Activated CD8-positive, alpha-beta memory T cell treated with anti-CD3 and anti-CD28 coated beads for 4 hours (primary cell): ENCODE measurements at places on chromosomes 7 and 10.

GRCh38 chr10:132722394-132723329 lies 63.3 kb downstream of the NKX6-2 start:
- DNase-seq, result no peak

DNA sequence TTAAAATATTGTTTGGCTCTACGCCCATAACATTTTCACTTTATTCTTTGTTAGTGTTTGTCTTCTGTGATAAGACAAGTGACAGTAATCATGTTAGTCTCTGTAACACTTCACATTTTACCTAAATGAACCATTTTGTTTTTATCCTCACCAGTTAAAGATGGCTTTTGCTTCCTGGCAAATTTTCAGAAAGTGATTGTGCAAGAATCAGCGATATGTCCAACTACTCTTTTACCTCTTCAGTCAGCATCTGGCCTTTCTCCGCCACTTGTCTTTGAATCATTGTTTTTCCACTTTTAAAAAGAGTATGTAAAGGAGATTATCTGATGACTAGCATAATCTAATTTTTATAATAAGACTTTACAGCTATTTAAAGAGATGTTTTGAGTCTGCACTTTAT lies 3.5 kb downstream of the DGKB start:
- no peak for DNase-seq

GRCh38 chr7:122311050-122311700 lies 6.6 kb upstream of the FEZF1 start:
- DNase-seq, result no peak

- DNase-seq, result no peak
Observed at GRCh38 chr7:134302120-134302519, 14.6 kb downstream of the SLC35B4 start.

DNA sequence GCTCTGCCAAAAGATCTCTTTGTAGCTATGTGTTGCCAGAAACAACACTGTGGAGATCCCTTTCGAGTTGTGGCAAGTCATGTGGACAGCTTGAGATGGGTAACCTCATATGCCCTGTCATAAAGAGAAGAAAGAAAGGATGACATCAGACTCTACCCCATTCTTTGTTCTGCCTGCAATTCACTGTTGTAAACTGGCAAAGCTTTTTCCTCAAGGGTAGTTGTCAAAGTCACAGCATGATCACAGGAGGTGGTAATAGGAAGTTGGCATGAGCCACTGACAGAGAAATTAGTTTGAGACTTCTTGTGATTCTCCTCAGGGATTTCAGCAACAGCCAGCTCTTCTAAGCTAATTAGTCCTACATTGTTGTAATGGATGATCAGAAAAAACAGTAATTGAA lies 19.4 kb upstream of the MINDY3 start:
- DNase-seq, result no peak

DNA sequence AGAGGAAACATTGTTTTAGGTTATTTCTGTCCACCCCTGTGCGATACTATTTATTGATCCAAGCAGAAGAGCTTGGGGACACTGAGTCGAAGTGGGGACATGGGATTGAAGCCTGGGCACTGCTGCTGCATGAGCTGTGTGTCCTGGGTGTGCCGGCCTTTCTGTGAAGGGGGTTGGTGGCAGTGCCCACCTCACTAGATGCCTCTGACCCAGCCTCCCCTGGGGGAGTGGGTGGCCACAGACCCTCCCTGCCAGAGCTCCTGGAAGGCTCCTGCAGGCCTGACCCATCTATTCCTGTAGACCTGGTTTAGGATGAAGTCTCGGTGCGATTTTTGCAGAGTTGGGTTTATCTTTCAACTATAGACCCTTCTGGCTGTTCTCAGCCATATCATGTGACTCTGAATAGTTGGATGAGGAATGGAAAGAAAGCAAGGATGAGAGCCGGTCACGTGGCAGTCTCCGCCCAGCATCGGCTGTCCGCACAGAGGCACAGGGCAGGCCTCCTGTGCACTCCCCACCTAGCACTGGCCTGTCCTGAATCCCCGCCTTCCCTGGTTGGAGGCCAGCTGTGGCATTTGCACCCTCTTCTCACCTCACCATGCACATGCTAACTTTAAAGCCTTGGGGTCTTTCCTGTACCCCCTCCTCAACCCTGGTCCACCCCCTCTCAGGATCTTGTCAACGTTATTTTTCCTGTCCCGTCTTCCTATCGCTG lies 17.6 kb upstream of the SH2D4B start:
- no peak for DNase-seq

DNA sequence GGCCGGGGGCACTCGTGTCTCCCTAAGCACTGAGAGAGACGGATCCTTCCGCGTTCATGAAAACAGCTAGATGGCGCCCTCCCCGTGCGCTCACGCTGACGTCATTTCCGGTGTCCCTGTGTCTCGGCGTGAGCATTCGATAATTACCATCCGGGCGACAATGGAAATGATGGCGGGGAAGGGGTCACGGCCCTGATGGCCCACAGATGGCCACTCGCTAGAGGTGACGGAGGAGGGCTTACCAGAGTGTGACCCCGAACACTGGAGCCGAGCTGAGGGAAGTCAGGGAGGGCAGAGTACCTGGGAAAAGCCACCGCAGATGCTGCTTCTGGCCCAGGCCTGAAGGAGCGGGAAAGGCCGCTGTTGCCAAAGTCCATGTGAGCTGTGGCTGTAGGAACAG lies 222.9 kb downstream of the TCERG1L start:
- no peak for DNase-seq

- DNase-seq, result no peak
Observed at GRCh38 chr7:55109404-55110167, 90.8 kb downstream of the EGFR start.

- no peak for DNase-seq
Observed at GRCh38 chr10:101570428-101571270, 17.4 kb downstream of the POLL start.

GRCh38 chr10:103751667-103752290 lies 103.6 kb downstream of the SH3PXD2A start:
- DNase-seq, result no peak

GRCh38 chr7:12161146-12161545 lies 49.9 kb upstream of the TMEM106B start:
- DNase-seq, result no peak

- DNase-seq, result no peak
Observed at GRCh38 chr10:10830293-10830986, 187.2 kb upstream of the CELF2 start.

DNA sequence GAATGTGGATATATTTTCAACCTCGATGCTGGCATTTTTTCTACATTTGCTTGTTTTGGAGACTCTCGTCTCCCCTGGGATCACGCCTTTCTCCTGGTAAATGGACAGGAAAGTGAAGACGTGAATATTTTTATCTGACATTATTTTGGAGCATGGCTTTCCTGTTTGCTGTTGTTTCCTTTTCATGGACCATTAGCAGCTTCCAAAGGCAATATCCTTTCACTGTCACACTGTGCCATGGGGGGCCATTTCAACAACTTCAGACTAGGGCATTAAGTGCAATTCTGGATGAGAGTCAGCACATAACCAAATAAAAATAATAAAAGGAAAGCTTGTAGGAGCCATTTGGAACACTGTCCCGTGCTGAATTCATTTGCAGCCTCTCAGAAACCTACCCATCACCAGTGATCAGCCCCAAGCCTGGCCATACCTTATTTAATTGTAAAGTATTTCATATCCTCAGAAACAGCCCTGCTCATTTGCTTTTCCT lies 75.9 kb upstream of the NEUROD6 start:
- no peak for DNase-seq

- DNase-seq, result no peak
Observed at GRCh38 chr7:108244110-108244509, 113.9 kb upstream of the LAMB4 start.

DNA sequence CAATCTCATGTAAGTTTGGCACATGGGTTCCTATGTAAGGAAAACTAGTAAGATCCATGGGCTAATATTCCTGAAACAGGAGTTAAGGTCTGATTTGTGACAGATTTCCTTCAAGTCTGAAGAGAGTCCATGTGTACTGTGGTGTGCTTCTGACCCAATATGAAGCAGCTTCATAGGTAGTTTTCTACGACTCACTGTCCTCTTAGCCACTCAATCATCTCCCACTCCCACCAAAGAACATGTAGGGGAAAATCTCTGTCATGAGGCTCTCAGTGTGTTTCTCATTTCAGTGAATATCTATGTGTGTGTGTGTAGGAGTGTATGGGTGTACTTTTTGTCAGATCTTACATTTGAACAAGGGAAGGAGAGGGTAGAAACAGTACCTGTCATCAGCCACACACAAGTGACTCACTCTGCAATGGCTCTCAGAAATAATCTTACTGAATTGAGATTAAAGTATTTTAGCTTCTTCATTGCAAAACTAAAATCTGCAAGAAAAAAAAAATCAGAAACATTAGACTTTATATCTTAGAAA lies 31.1 kb downstream of the RELN start:
- no peak for DNase-seq

GRCh38 chr10:52463826-52464225 lies 149.7 kb downstream of the DKK1 start:
- no peak for DNase-seq

DNA sequence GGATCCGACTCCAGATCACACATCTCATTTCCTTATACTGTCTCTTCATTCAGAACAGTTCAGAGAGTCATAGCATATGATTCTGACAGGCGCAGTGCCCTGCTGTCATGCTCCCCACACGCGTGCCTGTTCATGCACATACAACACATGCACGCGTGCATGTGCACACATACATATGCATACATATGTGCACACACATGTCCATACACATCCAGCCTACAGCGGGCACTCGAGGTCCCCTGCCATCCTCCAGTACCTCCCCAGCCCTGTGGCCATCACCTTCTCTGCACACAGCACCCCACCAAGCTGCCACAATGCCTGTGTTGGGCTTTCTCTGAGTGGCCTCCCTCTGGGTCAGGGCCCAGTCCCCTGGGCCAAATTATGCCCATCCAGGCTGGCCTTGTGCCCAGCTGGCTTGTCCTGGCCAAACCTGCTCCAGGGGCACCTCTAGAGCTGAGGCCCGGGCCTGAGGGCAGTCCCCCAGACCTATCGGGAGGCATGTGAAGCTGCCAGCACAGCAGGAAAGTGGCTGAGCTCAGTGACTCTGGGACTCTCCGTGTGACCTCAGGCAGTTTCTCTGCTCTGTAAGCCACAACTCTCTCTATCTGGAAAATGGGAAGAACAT lies 49.4 kb upstream of the RET start:
- DNase-seq, result no peak

DNA sequence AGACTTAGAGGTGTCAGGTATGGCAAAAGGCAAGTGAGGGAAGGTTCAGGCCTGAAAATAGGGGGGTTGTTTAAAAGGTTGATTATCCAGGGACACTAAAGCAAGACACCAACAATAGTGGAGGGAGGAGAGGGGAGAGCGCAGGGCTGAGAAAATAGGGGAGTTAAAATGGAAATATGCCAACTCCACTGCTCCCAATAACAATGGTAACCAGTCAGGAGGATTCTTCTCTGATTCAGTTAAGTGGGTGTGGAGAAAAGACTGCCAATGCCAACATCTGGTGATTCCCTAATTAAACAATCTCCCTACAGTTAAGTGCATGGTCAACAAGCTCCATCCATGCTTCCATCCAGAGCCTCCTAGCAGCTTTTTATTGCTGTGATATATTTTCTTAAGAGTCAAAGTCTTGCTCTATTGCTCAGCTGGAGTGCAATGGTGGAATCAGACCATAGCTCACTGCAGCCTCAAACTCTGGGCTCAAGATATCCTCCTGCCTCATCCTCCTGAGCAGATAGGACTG lies 183.3 kb downstream of the JAZF1 start:
- no peak for DNase-seq

DNA sequence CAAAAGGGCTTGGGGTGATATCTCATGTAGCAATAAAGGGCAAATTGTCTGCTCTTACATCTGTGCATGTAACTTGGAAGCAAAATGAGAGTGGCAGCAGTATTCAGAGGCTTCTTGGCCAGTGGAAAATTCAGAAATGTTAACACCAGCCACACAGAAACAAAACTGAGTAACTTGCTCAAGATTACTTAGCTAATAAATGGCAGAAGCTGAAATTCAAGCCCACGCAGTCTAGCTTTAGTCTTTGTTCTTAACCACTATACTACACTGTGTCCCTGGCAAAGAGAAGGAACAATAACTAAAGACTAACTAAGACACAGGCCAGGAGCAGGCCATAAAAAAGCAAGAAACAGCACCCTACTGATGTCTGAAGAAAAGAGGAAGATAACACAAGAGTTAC lies 185.9 kb upstream of the ASAH2 start:
- no peak for DNase-seq

DNA sequence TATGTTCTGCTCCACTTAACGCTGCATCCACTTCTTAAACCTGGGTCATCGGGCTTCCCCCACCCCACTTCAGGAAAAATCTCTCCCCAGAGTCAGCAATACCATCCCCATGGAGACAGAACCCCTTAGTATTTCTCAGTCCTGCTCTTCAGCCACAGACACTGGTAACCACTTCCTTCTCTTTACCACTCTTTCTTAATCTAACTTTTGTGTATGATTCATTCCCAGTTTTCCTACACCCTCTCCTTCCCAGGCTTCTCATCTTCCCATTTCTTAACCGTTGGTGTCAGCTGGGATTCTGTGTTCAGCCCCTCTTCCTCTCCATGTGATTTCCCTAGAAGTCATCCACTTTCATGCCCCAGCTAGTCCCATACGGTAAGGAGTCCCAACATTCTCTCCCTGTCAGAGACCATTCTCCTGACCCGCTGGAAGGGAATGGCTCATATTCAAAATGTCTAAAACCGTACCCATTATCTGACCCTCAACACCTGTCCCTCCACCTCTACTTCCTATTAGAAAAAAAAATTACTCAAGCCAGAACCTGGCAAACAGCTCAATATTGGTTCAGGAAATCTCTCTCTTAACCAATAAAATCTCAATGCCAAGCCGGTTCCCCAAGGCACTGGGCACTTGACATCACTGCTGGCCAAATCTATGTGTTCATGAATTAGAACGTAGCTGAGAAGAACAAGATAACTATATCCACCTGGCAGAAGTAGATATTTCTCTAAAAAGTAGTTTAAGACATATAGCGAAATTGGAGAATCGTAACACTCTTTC lies 89.4 kb downstream of the DGKI start:
- no peak for DNase-seq

DNA sequence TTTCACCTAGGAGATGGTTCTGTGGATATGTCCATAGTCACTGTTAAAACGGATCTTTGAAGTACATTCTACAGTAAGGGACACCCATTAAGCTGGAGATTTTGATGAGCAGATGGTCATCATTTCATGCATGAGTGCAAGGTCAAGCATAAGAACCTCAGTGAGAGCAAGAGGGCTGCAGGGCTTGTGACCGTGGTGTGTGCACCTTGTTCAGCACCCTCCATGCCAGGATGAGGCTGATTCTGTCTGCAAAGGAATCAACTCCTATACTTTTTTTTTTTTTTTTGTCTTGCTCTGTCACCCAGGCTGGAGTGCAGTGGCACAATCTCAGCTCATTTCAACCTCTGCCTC lies 17.6 kb downstream of the PDSS1 start:
- no peak for DNase-seq

DNA sequence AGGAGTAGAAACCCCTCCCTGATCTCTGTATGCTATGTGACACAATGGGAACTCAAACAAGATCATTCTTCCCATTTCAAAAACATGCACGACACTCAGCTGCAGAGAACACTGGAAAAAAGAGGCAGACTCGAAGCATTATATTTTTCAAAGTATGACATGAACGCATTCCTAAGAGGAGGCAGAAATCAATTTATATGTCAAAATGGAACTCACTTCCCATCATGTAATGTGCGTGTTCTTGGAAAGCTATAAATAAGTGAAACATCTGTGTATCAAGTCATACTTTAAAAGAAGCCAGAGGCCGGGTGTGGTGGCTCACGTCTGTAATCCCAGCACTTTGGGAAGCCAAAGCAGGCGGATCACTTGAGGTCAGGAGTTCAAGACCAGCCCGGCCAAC lies 142.7 kb downstream of the ICA1 start:
- DNase-seq, result no peak

- DNase-seq, result no peak
Observed at GRCh38 chr10:130358981-130359650, 222.9 kb downstream of the GLRX3 start.

GRCh38 chr10:109875151-109875568 lies 48.2 kb downstream of the XPNPEP1 start:
- no peak for DNase-seq
